ENCODE measurements at places on chromosomes 7 and 10. TPM values are rescaled to one million over a fixed set of nuclear protein-coding genes. Genes with fewer than 3 reads are reported as not detected.
A peak's percentile ranks its signal among the peaks of the same experiment; 100 is the strongest.

The NCF1 gene
- total RNA-seq = 121 TPM

DNA sequence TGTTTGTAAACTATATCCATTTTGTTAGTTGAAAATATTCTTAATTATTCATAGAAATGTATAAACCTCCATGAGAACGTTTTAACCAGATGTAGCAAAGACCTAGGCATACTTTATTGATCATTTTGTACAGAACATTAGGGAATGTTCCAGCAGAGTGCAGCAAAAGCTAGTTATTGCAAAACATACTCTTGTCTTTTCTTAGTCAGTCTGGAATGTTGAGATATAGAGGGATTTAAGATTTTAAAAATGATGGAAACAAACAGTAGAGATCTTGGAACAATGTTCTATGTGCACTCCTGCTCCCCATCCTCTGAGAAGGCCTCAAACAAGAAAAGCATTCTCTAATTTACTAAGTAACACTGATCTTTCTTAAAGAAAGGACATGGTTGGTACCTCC lies 292.1 kb downstream of the BBS9 start:
- DNase-seq = no peak

The CTTNBP2 gene
- total RNA-seq = 0.49 TPM

DNA sequence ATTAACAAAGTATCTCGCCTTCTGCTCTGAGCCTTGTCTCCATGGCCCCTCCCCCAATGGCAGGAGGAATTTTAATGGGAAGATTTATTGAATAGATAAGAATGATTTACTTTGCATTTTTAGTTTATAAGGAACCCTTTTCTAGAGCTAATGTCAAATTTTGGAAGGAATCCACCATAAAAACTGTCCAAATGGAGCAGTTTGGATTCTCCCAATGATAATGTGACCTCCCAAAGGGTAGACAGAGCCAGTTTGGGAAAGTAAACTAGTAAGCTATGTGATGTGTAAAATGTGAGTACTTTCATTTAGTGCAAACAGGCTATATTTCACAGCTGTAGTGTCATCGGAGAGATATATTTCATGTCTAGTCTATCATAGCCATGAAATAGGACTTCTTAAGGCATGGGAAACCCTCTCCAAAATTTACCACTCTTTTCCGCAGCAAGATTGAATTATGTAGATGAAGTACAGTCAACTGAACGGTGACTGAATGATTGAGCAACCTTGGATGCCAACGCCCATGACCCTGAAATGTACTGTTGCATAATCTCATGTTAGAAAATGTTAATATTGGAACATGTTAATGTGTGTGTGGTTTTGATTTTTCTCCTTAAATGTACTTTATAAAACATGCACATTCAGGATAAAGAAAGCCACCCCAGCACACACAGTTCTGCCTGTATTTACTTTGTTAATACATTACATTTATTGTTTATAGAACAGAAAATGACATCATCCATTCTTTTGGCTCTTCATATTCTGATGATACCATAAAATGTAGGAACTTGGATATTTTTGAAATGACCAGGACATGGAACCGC lies 140.6 kb downstream of the NRP1 start:
- DNase-seq = no peak

The GFRA1 gene
- not detected for total RNA-seq

The AKR1C4 gene
- not detected for total RNA-seq

GRCh38 chr7:155377838-155378579 lies 79.9 kb upstream of the EN2 start:
- DNase-seq = no peak

DNA sequence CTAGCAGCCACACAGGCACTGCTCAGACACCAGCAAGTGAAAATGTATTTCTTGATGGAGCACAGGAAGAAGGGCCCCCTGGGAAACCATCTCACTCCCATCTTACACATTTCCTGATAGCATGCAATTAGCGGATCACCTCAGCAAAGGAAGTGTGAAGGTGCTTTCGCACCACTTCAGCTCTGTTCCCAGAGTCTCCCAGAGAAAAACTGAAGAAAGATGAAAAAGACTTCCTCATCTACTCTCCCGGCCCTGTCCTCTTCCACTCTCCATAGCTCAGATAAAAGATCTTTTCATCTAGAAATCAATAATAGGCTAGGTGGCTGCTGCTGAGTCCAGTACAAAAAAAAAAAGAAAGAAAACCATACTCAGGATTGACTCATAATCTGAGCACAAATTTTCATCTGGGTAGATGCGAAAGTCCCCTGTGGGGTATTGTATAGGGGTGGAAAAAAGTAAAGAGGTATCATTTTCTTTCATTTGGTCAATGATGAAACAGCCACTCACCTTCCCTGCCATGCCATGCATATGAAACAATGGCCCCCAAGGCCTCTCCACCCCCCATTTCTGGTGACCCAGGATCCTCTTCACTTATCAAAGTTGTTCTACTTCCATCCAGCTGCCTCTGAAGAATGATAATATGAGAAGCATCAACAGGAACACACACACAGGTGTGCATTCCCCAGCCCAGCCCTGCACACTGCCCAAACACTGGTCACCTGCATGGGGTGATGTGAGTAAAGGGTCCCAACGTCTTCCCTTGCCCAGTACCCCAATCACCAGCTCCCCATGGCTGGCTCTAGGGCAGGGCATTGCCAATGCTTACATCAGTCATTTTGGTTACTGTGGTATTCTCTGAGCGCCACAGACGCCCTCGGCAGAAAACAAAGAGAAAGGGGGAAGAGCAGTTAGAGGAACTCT lies 48.8 kb upstream of the DGKI start:
- no peak for DNase-seq

The SPDYE5 gene
- not detected for total RNA-seq

GRCh38 chr7:84697506-84697905 lies 489.4 kb downstream of the SEMA3D start:
- no peak for DNase-seq

The CLDN12 gene
- total RNA-seq = 6.2 TPM

- DNase-seq = no peak
Observed at GRCh38 chr10:70330671-70331070, 46.9 kb upstream of the NPFFR1 start.

DNA sequence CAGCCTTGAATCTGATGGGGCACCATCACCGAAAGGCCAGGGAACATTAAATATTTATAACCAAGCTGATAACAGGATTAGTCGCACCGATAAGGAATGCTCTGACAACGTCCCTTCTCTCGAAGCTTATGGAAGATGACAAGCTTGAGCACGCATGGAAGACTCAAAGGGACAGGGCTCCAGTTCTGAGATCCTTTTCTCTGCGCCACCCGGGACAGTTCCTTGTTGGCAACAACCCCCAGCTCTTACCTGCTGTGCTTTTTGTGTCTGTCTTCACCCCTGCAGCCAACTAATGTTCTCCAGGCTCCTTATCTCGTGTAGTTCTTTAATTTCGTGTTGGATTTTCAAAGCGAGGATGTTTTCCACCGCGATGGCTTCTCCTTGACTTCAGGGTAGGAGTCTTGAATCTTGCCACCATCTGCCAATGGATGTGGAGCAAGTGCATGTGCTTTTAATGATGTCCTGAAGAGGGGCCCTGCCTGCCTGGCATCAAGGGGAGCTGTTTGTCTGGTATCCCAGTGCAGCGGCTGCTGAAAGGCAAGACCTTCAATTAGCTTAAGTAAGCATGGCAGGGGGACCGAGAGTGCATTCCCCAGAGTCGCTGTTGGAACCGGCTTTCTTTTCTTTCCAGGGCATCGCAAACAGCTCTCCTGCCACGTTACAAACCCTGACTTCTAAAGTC lies 354 bp upstream of the FERD3L start:
- no peak for DNase-seq

GRCh38 chr10:102799691-102800471 lies 37.3 kb downstream of the CYP17A1 start:
- DNase-seq = no peak

The NPSR1 gene
- total RNA-seq = not detected

The EN2 gene
- not detected for total RNA-seq

DNA sequence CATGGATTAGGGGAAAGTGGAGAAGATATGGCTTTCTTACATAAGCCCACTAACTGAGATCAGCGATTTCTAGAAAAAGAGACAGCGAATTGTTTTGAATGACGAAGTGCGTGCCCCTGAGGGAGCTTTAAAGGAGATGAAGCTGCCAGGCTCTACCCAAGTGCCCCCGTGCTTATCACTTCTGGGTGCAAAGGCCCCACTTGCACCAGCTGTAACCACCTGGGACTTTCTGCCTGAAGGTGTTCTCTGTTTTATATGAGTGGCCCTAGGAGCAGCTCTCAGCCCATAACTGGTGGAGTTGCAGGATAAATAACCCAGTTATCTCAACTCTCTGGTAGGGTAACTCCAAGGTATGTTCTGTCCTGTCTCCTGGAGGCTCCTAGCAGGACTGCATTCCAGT lies 20.4 kb upstream of the CARD11 start:
- DNase-seq = no peak

The PBLD gene
- total RNA-seq = 2.0 TPM

DNA sequence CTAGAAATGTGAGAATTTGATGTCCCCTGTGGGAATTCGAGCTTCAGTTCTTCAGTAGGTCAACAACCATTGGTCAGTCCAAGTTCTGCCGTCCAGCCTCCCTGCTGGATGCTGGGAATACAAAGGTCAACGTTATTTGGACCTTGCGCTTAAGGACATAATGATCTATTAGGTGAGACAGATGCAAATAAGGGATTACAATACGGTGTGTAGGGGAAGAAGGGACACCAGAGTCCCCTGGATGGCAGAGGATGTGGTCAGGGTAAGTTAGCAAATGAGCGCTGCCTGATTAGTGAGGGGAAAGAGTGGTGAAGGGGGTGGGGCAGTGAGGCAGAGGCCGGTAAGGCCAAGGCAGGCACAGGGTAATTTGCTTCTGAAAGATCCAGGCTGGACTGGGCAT lies 16.2 kb downstream of the CCNY start:
- no peak for DNase-seq

DNA sequence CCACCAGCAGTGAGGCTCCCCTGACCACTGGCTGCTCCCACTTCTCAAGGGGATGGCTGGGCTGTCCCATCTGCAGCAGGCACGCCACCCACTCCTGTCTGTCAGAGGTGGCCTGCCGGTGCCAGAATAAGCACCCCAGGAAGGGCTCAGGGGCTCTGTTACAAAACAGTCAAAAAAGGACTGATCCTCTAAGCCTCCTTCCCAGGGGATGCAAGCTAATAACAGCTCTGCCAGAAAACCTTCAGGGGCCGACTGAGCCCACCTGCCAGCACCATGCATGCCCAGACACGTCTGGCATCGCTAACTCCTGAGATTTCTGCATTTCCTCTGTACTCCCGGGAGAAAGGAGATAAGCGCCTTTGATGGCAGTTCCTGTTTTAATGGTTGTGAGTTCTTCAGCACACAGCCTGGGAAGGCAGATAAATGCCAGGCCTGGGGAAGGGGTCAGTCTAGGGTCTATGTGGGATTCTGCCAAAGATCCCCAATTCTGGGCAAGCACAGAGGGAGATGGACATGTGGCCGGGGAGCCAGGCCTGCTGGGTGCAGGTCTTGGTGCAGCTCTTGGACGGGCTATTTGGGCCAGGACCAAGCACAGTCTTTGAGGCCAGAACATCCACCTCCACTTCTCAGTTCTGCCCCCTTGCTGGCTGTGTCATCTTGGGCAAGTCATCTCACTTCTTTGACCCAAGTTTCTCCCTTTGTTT lies 128.4 kb downstream of the ARHGAP22 start:
- peak; percentile 7 for DNase-seq

DNA sequence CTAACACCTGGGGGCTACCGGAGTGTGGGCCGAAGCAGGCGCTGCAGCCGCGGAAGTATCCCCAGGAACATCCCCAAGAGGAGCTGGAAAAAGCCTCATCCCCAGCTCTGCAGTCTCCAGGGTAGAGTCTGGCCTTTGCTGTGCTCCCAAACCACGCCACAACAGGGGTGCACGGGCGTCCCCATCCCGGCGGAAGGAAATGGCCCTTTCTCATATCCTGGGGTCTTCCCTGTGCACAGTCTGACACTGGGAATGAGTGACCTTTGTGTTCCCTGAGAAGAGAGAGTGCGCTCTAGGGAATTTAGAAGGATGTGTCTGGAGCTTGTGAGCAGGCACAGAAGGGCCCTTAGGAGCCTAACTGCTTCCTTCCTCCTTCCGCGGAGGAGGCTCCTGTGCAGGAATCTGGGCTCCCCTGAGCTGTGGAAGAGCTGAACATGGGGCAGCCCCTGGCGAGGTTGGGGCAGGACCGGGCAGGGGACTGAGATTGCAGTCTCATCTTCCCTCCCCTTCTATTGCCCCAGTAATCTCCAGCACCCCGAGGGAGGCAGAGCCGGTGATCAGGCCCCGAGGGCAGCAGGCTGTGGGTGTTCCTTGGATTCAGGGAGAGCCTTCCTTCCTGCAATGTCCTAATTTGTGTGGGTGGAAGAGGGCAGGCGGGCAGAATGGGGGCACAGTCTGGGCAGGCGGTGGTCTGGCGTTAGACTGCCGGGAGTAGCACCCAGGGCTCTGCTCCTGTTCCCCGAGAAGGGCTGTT lies 1.3 kb downstream of the REPIN1 start:
- no peak for DNase-seq

- DNase-seq = no peak
Observed at GRCh38 chr10:35214607-35215020, 88.0 kb downstream of the CREM start.

The PTER gene
- total RNA-seq = 14.9 TPM

- no peak for DNase-seq
Observed at GRCh38 chr10:132247943-132248342, 59.8 kb downstream of the STK32C start.

- no peak for DNase-seq
Observed at GRCh38 chr7:132118641-132119040, 457.6 kb downstream of the PLXNA4 start.

DNA sequence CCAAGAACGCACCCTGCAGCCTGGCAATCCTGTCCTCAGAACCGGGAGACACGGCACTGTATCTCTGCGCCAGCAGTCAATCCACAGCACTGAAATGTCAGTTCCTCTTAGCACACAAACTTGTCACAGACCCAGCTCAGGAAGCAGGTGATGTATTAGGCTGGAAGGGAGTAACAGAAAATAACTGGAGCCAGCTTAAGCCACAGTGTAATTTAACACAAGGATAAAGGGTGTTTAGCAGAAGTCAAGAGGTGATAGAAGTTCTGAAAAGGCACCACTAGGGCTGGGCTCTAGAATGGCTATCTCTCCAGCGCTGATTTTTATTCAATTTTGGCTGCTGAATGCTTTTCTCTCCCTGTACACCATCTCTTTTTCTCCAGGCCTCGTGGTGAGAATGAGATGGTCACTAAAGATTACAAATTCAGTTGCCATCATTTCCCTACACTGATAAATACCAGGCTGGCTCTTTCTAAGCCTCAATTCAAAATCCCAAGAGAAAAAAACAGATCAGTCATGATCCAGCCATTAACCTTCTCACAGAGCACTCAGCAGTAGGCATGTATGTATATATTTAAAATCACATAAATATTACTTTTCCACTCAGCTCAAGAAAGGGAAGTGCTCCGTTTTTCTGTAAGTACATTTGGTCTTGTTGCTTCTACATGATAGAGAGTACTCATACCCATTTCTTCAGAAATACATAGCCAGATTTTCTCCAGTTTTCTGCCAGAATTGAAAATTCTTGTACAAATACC lies 102.7 kb upstream of the PRSS1 start:
- no peak for DNase-seq

The FKBP6 gene
- total RNA-seq = not detected

- DNase-seq = no peak
Observed at GRCh38 chr7:156777364-156778069, 115.5 kb downstream of the LMBR1 start.

- no peak for DNase-seq
Observed at GRCh38 chr7:52498366-52498765, 537.1 kb upstream of the POM121L12 start.

GRCh38 chr10:11871466-11871865 lies 48.3 kb downstream of the PROSER2 start:
- no peak for DNase-seq

- no peak for DNase-seq
Observed at GRCh38 chr7:142053988-142054387, 57.5 kb upstream of the MGAM2 start.

Measured in activated B cell treated with CpG ODN at 0.5 μM for 24 hours (primary cell).